ENCODE measurements at places on chromosomes 6 and 20. TPM values are rescaled to one million over a fixed set of nuclear protein-coding genes. Genes with fewer than 3 reads are reported as not detected.

Gene ECT2L
- not detected for total RNA-seq

Gene NEURL2
- 0.97 TPM for total RNA-seq

Gene OLIG3
- total RNA-seq, result not detected

Gene ISM1
- total RNA-seq, result 0.18 TPM

Gene GABRR1
- not detected for total RNA-seq

Gene RFX6
- not detected for total RNA-seq

Gene RNF39
- not detected for total RNA-seq

Data from A549 treated with dexamethasone at 1 μM for 4 hours (cell line).